HEK293T (cell line): ENCODE measurements at places on chromosomes 3 and 15.

GRCh38 chr3:20912406-20912805 is 726.4 kb upstream of the SGO1 start:
- no peak for DNase-seq

GRCh38 chr3:58837856-58838255 is 171.3 kb upstream of the FAM3D start:
- no peak for DNase-seq

DNA sequence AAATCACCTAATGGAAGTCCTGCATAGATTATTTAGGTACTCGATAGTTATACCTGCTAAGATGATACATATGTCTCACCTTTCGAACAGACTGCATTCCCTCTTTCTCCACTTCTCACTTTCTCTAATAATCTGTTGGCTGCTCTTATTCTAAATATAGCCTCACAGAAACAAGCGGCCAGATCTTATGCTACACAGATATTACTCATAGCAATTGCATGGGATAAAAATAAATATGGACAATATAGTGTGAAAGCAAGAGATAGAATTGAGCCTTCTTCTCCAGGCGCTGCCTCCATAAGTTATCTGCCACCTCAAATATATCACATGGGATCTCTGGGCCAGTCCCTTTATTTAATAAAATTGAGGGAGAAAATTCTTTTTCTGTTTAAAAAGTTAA is 29.5 kb upstream of the TGFBR2 start:
- DNase-seq: no peak

DNA sequence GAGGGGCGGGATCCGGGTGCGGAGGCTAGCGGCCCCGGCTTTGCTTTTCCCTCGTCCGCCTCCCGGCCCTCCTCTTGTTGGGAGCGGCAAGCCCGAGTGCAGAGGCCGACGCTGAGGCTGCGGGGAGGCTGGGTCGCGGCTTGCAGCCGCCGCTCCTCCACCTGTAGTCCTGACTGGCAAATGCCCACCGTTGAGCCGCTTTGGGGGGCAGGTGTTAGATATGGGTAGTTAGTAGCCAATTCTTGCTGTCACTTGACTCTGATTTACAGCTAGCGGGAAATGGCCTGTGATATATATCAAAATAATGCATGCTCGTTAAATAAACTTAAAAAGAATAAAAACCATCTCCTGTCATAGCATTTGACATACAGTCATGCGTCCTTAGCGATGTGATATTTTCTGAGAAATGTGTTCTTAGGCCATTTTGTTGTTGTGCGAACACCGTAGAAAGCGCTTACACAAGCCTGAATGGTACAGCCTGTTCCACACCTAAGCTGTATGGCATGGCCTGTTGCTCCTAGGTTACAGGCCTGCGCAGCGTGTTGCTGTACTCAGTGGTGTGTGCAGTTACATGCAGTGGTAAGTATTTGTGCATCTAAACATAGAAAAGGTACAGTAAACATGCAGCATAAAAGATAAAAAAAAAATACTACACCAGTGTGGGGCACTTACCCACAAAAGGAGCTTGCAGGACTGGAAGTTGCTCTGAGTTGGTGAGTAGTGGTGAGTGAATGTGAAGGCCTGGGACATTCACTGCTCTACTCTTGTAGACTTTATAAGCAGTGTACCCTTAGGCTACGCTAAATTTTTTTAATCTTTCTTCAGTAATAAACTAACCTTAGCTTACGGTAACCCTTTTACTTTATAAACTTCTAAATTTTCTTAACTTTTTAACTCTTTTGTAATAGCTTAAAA is 873 bp downstream of the CAPN7 start:
- DNase-seq: peak; percentile 29

DNA sequence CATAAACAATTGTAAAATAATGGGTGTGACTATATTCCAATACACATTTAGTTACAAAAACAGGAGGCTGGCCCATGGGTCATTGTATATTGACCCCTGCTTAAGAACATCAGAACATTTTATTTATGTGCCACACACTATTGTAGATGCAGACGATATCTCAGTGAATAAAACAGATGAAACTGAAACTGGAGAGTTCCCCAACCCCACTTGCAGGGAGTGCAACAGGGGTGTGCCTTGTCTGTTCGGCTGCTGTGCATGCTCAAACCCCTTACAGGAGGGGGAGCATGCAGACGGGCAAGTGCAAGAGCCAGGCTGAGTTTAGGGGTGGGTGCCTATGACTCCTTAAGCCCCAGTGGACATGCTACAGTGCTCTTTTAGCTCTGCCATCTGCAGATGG is 509.6 kb downstream of the IGSF11 start:
- no peak for DNase-seq
